Astrocyte (in vitro differentiated cells and primary cell): ENCODE measurements at places on chromosomes 3 and 15. TPM values are rescaled to one million over a fixed set of nuclear protein-coding genes. Genes with fewer than 3 reads are reported as not detected.

Gene MRAS
- 55.4 and 81.8 TPM in 2 replicates for total RNA-seq

GRCh38 chr3:154044671-154045070 lies 76.5 kb upstream of the ARHGEF26 start:
- no peaks in the 10 kb centered on the region for H3K4me1 ChIP-seq
- no peaks in the 10 kb centered on the region for H3K36me3 ChIP-seq
- H3K4me3 ChIP-seq: no peak overlapping the region
- DNase-seq: no peak
- no peak overlapping the region for H3K27ac ChIP-seq

DNA sequence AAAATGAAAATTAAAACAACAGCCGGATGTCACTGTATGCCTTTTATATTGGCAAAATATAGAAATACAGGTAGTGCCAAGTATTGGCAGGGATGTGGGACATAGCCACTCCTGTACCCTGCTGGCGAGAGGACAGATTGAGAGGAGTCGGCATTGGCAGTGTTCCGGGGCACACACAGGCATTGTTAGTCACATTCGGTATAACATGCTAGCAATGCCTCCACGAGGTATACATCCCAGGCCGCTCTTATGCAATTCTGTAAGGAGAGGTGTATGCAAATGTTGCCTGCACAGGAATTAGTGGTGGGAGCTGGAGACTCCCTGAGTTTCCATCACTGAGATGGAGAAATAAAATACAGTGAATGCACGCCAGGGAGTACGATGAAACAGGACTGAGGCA lies 99.4 kb upstream of the DLG1 start:
- no peaks in the 10 kb centered on the region for H3K27me3 ChIP-seq
- no peak overlapping the region for H3K27ac ChIP-seq
- DNase-seq: no peak
- H3K4me3 ChIP-seq: no peak overlapping the region
- peaks cover 24% of the 10 kb centered on the region for H3K4me1 ChIP-seq
- no peaks in the 10 kb centered on the region for H3K36me3 ChIP-seq

- peaks cover 61% of the 10 kb centered on the region for H3K27me3 ChIP-seq
- H3K4me3 ChIP-seq: peak overlapping the region; percentile 82
- H3K36me3 ChIP-seq: peaks cover 4% of the 10 kb centered on the region
- peaks cover 17% of the 10 kb centered on the region for H3K4me1 ChIP-seq
- DNase-seq: no peak
Observed at GRCh38 chr3:147411238-147411814, 2.2 kb downstream of the ZIC1 start.

DNA sequence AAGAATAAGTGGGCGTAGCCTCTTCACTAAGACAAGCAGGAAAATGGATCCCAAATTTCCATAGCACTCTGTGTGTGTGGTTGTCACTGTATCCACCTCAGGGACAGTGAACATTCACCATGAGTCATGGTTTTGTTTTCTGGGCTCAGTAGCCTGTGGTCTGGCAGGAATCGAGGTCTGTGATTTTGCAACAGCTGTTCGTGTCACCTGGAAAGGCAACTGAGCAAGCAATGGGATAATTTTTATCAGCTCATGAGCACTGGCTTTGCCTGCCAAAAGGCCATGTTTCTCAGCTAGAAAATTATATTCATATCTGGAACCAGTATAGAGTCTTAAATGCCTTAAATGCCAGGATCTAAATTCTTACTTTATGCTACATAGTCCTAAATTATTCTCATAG lies 60.9 kb downstream of the STRIT1 start:
- H3K4me1 ChIP-seq: peaks cover 13% of the 10 kb centered on the region
- H3K4me3 ChIP-seq: no peak overlapping the region
- H3K27ac ChIP-seq: peak overlapping the region; percentile 36
- no peaks in the 10 kb centered on the region for H3K27me3 ChIP-seq
- DNase-seq: peak; percentile 86
- no peaks in the 10 kb centered on the region for H3K36me3 ChIP-seq

Gene ATP13A5
- total RNA-seq: not detected in 2 replicates

Gene GRK7
- not detected in 2 replicates for total RNA-seq

GRCh38 chr15:90583471-90584252 lies 53.9 kb downstream of the CRTC3 start:
- no peak for DNase-seq
- no peaks in the 10 kb centered on the region for H3K4me1 ChIP-seq
- H3K27ac ChIP-seq: no peak overlapping the region
- H3K36me3 ChIP-seq: no peaks in the 10 kb centered on the region

Gene KIF7
- total RNA-seq: 5.1 and 5.3 TPM in 2 replicates

GRCh38 chr15:68299436-68299835 lies 21.9 kb downstream of the FEM1B start:
- H3K36me3 ChIP-seq: peaks cover 17% of the 10 kb centered on the region
- H3K27me3 ChIP-seq: no peaks in the 10 kb centered on the region
- H3K4me3 ChIP-seq: no peak overlapping the region
- H3K27ac ChIP-seq: no peak overlapping the region
- no peaks in the 10 kb centered on the region for H3K4me1 ChIP-seq

DNA sequence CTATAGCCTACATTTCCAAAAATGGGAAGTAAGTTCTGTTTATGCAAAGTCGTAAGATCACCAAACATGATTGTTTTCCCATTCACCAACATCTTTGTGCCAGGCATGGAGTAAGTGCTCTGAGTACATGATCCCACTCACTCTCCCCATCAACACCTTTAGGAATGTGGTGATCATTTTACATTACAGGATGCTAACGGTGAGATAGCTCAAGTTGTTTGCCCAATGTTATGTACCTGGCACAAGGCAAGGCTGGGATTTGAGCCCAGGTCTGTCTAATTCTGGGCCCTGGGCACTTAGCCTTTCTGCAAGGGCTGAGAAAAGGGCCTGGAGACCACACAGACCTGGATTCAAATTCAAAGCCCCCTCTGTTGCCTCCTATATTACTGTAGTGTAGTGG lies 581.7 kb upstream of the CFAP20DC start:
- H3K4me1 ChIP-seq: no peaks in the 10 kb centered on the region
- no peak overlapping the region for H3K27ac ChIP-seq
- no peak for DNase-seq
- H3K4me3 ChIP-seq: no peak overlapping the region
- no peaks in the 10 kb centered on the region for H3K27me3 ChIP-seq

GRCh38 chr3:100213891-100214573 lies 46.8 kb upstream of the TBC1D23 start:
- H3K27ac ChIP-seq: peak overlapping the region; percentile 29
- peaks cover 17% of the 10 kb centered on the region for H3K4me1 ChIP-seq
- no peaks in the 10 kb centered on the region for H3K27me3 ChIP-seq
- no peaks in the 10 kb centered on the region for H3K36me3 ChIP-seq
- no peak overlapping the region for H3K4me3 ChIP-seq

DNA sequence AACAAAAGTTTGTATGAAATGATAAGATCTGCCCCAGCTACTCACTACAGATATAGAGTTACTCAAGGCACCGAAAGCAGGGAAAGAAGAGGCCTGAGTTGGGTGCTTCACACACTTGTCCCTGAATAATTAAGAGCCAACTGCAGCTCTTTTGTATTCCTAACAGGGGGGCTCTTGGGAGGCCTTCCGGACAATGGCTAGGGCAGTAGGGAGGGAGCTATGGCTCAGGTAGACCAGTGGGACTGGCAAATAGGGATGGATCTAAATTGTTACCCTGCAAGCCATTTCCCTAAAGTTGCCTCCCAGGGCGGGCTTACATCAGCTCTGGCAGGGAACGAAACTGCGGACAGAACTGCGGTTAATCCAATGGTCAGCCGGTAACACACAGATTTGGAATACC lies 6.2 kb downstream of the SEMA5B start:
- DNase-seq: no peak
- H3K36me3 ChIP-seq: no peaks in the 10 kb centered on the region
- H3K4me1 ChIP-seq: peaks cover under 1% of the 10 kb centered on the region
- no peak overlapping the region for H3K4me3 ChIP-seq

- H3K27ac ChIP-seq: peak within 1 kb of the TSS; percentile 31
- peaks cover 17% of the 10 kb centered on the region for H3K4me1 ChIP-seq
- no peaks in the 10 kb centered on the region for H3K27me3 ChIP-seq
- DNase-seq: peak; percentile 75
- H3K36me3 ChIP-seq: no peaks in the 10 kb centered on the region
Observed at GRCh38 chr3:46978985-46979944, at the start of gene NBEAL2. NBEAL2 (plus strand) TSS chr3:46979666; CDS start chr3:46979862, 196 bp downstream.

Gene CXCR6
- not detected in 2 replicates for total RNA-seq

Gene TRPM1
- not detected in 2 replicates for total RNA-seq

DNA sequence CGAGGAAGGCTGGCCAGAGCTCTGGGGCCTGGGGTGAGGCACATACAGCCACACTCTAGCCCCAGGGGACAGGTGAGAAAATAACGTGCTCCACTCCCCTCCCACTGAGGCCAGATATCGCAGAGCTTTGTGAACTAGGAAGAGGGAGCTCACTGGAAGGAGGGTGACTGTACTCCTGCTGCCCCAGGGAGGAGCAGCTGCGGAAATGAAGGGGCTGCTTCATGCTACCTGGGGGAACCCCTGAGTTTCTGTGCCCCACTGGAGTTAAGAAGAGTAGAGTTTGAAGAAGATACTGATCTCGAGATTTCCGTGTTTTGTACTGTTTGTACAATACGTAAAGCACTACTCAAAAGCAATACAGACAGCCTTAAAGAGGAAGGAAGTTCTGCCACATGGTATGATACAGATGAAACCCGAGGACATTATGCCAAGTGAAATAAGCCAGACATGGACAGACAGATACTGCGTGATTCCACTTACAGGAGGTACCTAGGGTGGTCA lies 44.6 kb downstream of the CMTM6 start:
- H3K4me1 ChIP-seq: peaks cover 2% of the 10 kb centered on the region
- no peaks in the 10 kb centered on the region for H3K36me3 ChIP-seq
- no peak overlapping the region for H3K4me3 ChIP-seq
- no peak overlapping the region for H3K27ac ChIP-seq
- DNase-seq: no peak

DNA sequence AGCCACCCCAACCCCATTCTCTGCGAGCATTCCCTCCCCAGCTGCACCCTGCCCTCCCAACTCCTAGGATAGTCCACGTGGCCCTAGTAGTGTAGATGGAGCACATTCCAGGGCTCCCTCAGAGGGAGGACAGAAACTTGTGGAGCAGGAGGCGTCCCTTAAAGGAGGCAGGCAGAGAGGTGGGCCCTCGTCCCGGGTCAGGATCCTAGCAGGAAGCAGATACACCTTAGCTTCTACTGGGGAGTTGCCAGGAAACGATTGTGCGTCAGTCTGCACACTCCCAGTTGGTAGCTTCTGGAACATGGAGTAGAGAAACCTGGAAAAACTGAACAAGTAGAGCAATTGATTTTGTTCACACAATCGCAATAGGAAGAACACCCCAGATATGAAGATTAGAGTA lies 43.9 kb upstream of the KLHL25 start:
- H3K4me3 ChIP-seq: no peak overlapping the region
- peaks cover 2% of the 10 kb centered on the region for H3K27me3 ChIP-seq
- peaks cover 4% of the 10 kb centered on the region for H3K4me1 ChIP-seq
- H3K27ac ChIP-seq: no peak overlapping the region
- no peaks in the 10 kb centered on the region for H3K36me3 ChIP-seq
- no peak for DNase-seq

Gene LIPH
- 6.4 and 9.0 TPM in 2 replicates for total RNA-seq

Gene ETFA
- 123 and 126 TPM in 2 replicates for total RNA-seq

DNA sequence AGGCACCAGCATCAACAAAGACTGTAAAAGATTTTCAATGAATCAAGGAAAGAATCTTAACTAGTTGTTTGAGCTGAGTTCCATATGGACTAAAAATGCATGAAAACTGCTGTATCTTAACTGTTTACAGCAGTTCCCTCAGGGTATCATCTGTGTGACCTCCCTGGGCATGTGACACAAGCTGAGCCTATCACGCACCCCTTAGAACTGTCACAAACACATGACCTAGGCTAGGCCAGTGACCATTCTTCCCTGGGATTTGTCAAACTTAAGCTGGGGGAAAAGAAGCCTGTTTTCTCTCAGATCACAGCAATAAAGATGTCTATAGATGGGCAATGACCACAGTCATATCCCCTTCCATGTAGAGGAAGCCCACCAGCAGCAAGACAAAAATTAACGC lies 35.7 kb downstream of the IGF2BP2 start:
- H3K27ac ChIP-seq: no peak overlapping the region
- H3K36me3 ChIP-seq: no peaks in the 10 kb centered on the region
- H3K4me3 ChIP-seq: no peak overlapping the region
- DNase-seq: no peak
- H3K27me3 ChIP-seq: no peaks in the 10 kb centered on the region
- peaks cover 7% of the 10 kb centered on the region for H3K4me1 ChIP-seq

Gene GABRB3
- 43.2 and 47.9 TPM in 2 replicates for total RNA-seq
